Memory B cell (primary cell): ENCODE measurements at places on chromosomes 12 and 14.

DNA sequence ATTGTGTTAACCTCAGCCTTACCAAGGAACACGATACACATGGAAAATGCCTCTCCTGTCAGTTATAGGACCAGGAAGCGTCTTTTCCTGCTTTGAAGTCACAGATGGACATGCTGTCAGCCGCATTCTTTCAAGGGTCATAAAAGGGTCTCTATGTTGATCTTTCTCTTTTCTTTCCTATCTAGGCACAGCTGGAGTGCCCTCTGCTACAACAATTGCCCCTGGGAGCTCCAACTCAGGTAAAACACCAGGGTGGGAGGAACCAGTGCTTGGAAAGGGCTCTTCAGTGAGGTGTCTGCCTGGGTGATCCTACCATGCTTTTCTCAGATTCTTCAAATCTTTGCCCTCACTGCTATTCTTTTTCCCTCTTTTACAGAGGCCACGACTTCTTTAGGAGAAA, 157.4 kb upstream of the CNTN1 start:
- no peaks in the 10 kb centered on the region for H3K27me3 ChIP-seq
- H3K27ac ChIP-seq: no peak overlapping the region
- H3K4me3 ChIP-seq: no peak overlapping the region
- DNase-seq: no peak
- no peaks in the 10 kb centered on the region for H3K4me1 ChIP-seq

DNA sequence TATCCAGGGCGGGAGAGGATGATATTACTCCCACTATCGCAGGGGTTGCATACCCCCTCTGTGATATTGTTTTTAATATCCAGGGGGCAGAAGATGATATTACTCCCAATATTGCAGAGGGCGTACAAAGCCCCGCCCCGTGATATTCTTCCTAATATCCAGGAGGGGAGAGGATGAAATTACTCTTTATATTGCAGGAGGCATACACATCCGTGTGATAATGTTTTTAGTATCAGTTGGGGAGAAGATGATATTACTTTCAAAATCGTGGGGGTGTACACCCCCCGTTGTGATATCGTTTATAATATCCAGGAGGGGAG, 52.9 kb upstream of the OXA1L start:
- H3K27me3 ChIP-seq: peaks cover 19% of the 10 kb centered on the region
- H3K27ac ChIP-seq: no peak overlapping the region

DNA sequence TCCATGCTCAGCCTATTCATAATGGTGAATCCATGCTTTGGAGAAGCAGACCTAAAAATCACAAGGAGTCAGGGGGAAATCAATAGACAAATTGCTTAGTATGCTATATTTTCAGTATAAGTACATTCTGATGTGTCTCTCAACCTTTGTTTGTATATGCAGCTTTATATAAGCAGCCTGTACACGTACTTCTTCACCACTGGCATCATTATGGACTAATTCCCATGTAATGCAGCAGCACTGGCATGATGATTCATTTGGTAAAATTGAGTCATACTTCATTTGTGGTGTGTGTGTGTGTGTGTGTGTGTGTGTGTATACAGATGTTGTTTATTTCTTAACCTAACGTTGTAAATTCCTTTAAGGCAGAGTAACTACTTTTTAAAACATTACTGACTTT, 10.9 kb downstream of the DCP1B start:
- H3K4me3 ChIP-seq: no peak overlapping the region
- H3K4me1 ChIP-seq: peaks cover 9% of the 10 kb centered on the region
- DNase-seq: no peak
- H3K27ac ChIP-seq: no peak overlapping the region

DNA sequence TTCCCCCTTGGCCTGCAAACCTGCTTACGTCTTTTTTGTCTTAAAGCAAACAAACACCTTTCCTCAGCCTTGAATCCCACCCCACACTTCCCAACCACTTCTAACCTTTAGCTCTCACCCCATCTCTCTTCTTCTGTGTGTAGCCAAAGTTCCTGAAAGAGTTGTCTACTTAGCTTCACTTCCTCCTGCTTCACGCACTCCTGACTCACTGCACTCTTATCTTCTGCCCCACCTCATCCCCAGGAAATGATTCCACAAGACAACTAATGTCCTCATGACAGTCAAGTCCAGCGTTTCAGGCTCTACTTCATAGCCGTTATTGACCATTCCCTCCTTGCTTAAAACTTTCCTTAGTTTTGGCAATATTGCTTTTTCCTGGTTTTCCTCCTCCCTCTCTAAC, 22.4 kb downstream of the EIF2B2 start:
- no peaks in the 10 kb centered on the region for H3K4me1 ChIP-seq
- no peak overlapping the region for H3K4me3 ChIP-seq
- no peak for DNase-seq
- no peak overlapping the region for H3K27ac ChIP-seq
- no peaks in the 10 kb centered on the region for H3K27me3 ChIP-seq

- peaks cover 3% of the 10 kb centered on the region for H3K27me3 ChIP-seq
- no peak for DNase-seq
- H3K4me1 ChIP-seq: no peaks in the 10 kb centered on the region
- H3K4me3 ChIP-seq: no peak overlapping the region
- H3K27ac ChIP-seq: no peak overlapping the region
Observed at GRCh38 chr12:113683574-113683973, 211.9 kb upstream of the LHX5 start.

GRCh38 chr14:59570122-59570521, 6.5 kb downstream of the CCDC175 start:
- H3K27ac ChIP-seq: no peak overlapping the region
- peaks cover 5% of the 10 kb centered on the region for H3K27me3 ChIP-seq
- no peak for DNase-seq

- no peak overlapping the region for H3K4me3 ChIP-seq
- H3K36me3 ChIP-seq: peaks cover 3% of the 10 kb centered on the region
- no peaks in the 10 kb centered on the region for H3K4me1 ChIP-seq
Observed at GRCh38 chr12:133165776-133166175, 15.5 kb upstream of the ZNF268 start.

DNA sequence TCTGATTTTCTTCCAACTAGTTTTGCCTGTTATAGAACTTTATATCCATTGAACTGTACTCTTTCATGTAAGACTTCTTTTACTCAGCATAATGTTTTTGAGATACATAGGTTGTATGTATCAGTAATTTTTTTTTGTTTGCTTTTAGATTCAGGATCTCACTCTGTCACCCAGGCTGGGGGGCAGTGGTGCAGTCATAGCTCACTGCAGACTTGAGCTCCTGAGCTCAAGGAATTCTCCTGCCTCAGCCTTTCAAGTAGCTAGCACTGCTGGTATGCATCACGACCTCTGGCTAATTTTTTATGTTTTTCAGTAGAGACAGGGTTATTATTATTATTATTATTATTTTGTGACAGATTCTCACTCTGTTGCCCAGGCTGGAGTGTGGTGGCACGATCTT, 65.0 kb upstream of the DDHD1 start:
- no peaks in the 10 kb centered on the region for H3K27me3 ChIP-seq
- DNase-seq: no peak
- peak overlapping the region; percentile 93 for H3K4me3 ChIP-seq
- H3K36me3 ChIP-seq: no peaks in the 10 kb centered on the region
- H3K27ac ChIP-seq: no peak overlapping the region

DNA sequence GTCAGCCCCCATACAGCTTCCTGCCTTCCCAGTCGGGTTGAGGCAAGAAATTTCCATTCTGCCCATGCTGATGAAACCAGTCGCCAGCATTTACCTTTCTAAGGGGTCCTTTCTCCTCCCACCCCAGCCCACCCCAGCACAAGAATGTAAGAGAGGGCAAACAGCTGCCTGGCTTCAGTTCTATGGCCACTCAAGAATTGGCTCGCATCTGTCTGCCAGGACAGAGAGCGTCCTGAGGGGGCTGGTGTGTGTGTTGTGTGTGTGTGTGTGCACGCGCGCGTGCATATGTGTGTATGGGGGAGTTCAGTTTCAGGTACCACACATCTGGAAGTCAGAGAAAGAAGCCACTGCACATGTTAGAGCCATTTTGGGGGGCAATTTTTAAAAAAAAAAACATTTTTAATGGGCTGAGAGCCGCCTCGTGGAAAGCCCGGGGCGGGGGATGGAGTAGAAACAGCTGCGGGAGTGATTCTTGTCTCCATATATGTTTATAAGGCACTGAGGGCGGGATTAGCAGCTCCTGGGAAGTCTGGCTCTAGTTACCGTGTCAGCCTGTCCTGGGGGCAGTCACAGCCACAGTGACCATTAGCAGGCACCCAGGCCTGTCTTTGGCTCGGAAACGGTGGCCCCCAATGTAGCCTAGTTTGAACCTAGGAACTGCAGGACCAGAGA, at the start of gene WNT5B:
WNT5B (plus strand) TSS at position 566 of the 672 bp plus-strand sequence. CDS start 2,124 bp downstream, outside the sequence.
- peak within 1 kb of the TSS; percentile 89 for H3K4me3 ChIP-seq
- no peak for DNase-seq
- no peak within 1 kb of the TSS for H3K27ac ChIP-seq
- no peaks in the 10 kb centered on the region for H3K36me3 ChIP-seq
